ENCODE measurements at places on chromosomes 6 and 20. TPM values are rescaled to one million over a fixed set of nuclear protein-coding genes. Genes with fewer than 3 reads are reported as not detected.

The PET117 gene
- total RNA-seq, result 17.5 TPM

DNA sequence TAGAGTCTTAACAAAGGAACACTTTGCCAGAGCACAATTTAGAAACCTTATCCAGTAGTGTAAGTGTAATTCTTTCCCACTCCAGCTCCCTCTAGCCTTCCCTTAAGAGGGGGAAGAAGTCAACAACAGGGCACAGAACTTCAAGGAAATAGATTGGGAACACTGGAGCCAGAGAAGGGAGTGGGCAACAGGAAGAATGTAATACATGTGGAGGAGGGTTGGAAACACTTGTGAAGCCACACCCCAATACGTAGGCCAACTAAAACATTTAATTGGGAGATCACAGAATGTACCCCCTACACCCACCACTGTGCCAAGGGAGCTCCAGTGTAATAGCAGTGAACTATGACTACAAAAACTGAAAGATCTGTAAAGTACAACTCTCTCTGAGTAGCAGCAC lies 735.7 kb upstream of the HS3ST5 start:
- DNase-seq, result no peak
- H3K27me3 ChIP-seq, result no peaks in the 10 kb centered on the region
- H3K4me3 ChIP-seq, result no peak overlapping the region
- H3K27ac ChIP-seq, result no peak overlapping the region
- H3K36me3 ChIP-seq, result no peaks in the 10 kb centered on the region
- no peaks in the 10 kb centered on the region for H3K4me1 ChIP-seq

- H3K4me1 ChIP-seq, result no peaks in the 10 kb centered on the region
- H3K27ac ChIP-seq, result no peak overlapping the region
- no peak for DNase-seq
These were observed 63.4 kb downstream of the QRSL1 start for GRCh38 chr6:106692819-106693208.

DNA sequence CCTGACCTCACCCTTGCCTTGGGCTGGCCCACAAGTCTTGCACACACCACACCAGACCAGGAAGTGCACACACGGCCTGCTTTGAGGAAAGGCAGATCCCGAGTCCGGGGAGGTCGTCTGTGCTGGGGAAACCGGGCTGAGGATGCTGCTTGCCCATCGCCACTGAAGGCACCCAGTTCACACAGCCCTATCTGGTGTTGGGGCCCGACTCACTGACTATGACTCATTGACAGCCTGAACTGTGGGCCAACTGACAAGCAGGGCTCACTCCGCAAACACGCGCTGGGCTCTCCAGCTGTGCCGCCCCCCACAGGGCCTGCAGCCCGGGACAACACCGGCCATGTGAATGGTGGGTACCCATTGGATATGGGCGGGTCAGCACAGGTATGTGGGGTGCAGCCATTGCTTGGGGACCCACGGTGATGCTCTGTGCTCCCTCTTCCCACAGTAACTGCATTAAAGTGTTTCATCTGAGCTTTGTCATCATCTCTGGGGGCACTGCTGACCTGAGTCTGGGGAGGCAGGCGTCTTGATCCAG lies 1.6 kb downstream of the SAMD10 start:
- H3K36me3 ChIP-seq, result no peaks in the 10 kb centered on the region
- H3K27ac ChIP-seq, result no peak overlapping the region
- H3K27me3 ChIP-seq, result no peaks in the 10 kb centered on the region
- no peak overlapping the region for H3K4me3 ChIP-seq
- DNase-seq, result no peak
- H3K4me1 ChIP-seq, result peaks cover 32% of the 10 kb centered on the region

The COL10A1 gene
- total RNA-seq, result not detected

GRCh38 chr20:41865938-41866337 lies 247.8 kb upstream of the CHD6 start:
- no peak overlapping the region for H3K4me3 ChIP-seq
- H3K27me3 ChIP-seq, result no peaks in the 10 kb centered on the region
- H3K27ac ChIP-seq, result no peak overlapping the region
- H3K36me3 ChIP-seq, result no peaks in the 10 kb centered on the region
- no peaks in the 10 kb centered on the region for H3K4me1 ChIP-seq

DNA sequence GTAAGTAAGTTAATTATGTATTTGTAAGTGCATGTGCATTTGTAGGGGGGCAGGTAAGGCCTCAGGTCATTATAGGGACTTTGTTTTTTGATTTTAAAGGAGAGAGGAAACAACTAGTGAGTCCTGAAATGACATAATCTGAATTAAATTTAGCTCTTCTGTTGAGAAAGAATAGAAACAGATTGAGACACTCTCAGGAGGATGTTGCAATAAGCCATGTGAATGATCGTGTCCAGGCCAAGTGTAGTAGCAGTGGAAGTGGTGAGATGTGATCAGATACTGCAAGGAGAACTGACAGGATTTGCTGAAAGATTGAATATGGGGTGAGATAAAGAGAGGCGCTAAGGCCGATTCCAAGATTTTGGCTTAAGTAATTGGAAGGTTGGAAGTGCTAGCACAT lies 2.6 kb upstream of the CENPW start:
- H3K36me3 ChIP-seq, result no peaks in the 10 kb centered on the region
- no peak overlapping the region for H3K4me3 ChIP-seq
- no peak for DNase-seq
- H3K27ac ChIP-seq, result no peak overlapping the region
- H3K4me1 ChIP-seq, result peaks cover 4% of the 10 kb centered on the region

DNA sequence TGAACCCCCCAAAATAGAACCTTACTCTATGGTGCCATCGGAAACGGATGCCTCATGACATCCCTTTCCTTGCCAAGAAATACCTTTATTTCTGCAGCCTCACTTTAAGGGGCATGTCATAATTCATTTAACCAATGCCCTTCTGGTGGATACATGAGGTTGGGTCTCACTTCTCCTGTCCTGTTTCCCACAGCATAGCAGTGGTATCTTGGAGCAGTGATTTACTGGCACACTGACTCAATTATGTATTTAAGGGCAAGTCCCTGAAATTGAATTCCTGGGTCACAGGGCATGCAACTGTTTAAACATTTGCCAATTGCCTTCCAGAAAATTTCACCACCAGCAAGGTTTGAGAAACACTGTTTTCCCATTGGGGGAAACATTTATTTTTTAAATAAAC lies 639 bp upstream of the LBP start:
- H3K27me3 ChIP-seq, result no peaks in the 10 kb centered on the region
- H3K4me3 ChIP-seq, result no peak overlapping the region
- no peak for DNase-seq
- peaks cover 3% of the 10 kb centered on the region for H3K4me1 ChIP-seq
- no peak overlapping the region for H3K27ac ChIP-seq

GRCh38 chr20:18750735-18751134 lies 62.8 kb upstream of the SCP2D1 start:
- H3K27ac ChIP-seq, result no peak overlapping the region
- H3K4me3 ChIP-seq, result no peak overlapping the region
- no peaks in the 10 kb centered on the region for H3K27me3 ChIP-seq
- no peak for DNase-seq

DNA sequence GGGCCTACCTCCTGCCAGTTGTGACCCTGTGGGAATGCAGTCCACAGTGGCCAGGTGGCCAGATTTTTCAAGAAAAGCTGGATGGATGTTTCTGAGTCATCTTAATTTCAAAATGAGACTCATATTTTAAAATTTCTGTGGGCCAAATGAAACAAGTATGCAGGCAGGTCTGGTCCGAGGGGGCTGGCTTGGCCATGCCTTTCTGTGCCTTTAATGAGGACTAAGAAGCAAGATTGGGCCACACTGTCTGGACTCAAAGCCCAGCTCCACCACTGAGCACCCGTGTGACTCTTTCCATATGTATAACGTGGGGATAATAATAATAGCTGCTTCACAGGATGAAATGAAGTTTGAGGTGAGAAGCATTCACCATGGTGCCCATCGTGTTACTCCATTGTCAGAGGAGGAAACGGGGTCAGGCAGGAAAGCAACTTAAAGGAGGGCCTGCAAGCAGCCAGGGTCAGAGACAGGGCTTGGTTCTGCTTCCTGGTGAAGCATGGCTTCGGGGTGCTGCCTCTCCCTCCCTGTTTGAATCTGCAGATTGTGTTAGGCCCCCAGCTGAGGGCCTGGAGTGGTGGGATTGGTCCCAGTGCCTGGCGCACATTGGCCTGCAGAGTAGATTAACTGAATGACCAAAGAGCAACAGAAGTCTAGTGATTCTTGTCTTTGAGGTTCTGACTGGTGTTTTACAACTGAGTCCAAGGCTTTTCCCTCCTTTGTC lies 3.8 kb downstream of the SOX12 start:
- H3K27me3 ChIP-seq, result no peaks in the 10 kb centered on the region
- H3K36me3 ChIP-seq, result no peaks in the 10 kb centered on the region

The TNF gene
- 1.4 TPM for total RNA-seq

All from colonic mucosa (tissue), 4 donors.